ENCODE measurements at places on chromosomes 5 and 9. TPM values are rescaled to one million over a fixed set of nuclear protein-coding genes. Genes with fewer than 3 reads are reported as not detected.

DNA sequence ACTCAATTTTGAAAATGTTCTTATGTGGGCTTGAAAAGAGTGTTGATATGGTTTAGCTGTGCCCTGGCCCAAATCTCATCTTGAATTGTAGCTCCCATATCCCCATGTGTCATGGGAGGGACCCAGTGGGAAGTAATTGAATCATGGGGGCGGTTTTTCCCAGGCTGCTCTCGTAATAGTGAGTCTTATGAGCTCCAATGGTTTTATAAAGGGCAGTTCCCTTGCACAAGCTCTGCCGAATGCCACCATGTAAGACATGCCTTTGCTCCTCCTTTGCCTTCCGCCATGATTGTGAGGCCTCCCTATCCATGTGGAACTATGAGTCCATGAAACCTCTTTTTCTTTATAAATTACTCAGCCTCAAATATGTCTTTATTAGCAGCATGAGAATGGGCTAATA, 71.0 kb downstream of the USP20 start:
- no peaks in the 10 kb centered on the region for H3K27me3 ChIP-seq
- no peak for DNase-seq

NEUROG1 gene
- total RNA-seq: not detected

GRCh38 chr5:181242031-181242451, 1.7 kb downstream of the RACK1 start:
- H3K27ac ChIP-seq: peak overlapping the region; percentile 90

DNA sequence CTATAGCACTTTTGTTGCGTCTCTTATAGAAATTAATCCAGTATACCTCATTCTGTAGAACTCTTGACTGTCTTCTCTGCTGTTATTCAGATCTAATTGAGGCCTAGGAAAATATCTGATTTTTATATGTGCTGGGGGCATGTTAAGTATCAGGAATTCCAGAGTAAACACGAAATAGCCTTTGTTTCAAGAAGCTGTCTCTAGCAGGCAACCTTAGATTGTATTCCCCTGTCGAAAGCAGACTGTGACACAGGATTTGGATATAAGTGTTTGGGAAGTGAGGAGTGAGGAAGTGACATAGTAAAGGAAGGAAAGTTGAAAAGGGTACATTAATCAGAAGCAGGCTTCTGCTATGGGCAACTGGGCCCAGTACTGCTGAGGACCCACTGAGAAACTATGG, 72.1 kb upstream of the RASA1 start:
- no peak overlapping the region for H3K4me3 ChIP-seq
- H3K27me3 ChIP-seq: no peaks in the 10 kb centered on the region
- DNase-seq: no peak
- no peaks in the 10 kb centered on the region for H3K4me1 ChIP-seq
- H3K36me3 ChIP-seq: no peaks in the 10 kb centered on the region
- H3K27ac ChIP-seq: no peak overlapping the region

DNA sequence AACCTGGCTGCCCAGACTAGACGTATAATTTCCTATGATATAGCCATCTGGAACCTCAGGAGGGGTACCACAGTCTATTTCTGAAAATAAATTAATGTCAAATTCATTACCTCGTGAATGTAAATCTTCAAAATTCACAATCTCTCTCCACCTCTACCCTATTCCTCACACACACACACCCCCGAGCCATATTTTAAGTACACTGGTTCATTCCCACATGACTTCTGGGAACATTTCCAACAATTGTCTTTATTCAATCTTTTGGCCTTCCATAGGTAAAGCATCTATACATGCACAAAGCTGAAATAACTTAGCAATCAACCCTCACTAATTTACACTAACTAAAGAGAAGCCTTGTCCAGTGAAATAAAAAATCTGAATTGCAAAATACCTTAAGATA, 32.7 kb downstream of the SUSD1 start:
- no peak overlapping the region for H3K4me3 ChIP-seq
- H3K36me3 ChIP-seq: no peaks in the 10 kb centered on the region
- no peaks in the 10 kb centered on the region for H3K27me3 ChIP-seq
- H3K4me1 ChIP-seq: no peaks in the 10 kb centered on the region
- H3K27ac ChIP-seq: no peak overlapping the region

DNA sequence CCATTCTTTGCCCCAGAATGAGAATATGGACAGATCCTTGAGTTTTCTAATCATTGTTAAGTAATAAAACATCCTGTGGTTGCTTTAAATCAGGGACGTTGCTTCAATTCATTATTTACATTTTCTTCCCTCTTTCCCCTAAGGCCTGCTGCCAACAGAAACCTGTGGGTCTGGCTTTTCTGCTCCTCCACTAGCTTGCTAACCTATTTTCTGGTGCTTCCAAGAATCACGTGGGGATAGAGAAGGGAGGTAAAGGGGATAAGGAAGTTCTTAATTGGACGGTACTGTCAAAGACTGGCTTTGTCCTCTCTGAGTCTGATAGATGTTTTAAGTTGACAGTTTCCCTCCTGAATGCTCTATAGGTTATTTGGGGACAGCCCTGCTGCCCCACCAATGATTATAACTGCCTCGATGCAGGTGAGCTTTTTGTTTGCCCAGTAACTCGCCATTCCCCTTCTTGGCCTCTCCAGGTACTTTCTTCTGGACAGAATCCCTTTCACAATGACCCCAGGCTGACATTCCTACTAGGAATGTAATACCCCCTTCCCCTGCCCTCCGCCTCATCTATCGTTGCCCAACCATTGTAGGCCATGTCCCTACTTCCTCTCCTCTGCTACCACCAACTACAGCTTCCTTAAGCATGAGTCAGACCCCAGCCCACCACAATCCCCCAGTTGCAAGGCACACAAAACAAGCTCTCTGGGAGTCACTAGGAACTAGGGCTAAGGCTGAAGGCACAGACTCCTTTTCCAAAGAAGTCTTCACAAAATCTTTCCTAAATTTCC, 19.9 kb upstream of the CPEB4 start:
- H3K27me3 ChIP-seq: no peaks in the 10 kb centered on the region
- no peak overlapping the region for H3K4me3 ChIP-seq
- H3K27ac ChIP-seq: no peak overlapping the region
- DNase-seq: no peak
- H3K4me1 ChIP-seq: peaks cover 2% of the 10 kb centered on the region

DNA sequence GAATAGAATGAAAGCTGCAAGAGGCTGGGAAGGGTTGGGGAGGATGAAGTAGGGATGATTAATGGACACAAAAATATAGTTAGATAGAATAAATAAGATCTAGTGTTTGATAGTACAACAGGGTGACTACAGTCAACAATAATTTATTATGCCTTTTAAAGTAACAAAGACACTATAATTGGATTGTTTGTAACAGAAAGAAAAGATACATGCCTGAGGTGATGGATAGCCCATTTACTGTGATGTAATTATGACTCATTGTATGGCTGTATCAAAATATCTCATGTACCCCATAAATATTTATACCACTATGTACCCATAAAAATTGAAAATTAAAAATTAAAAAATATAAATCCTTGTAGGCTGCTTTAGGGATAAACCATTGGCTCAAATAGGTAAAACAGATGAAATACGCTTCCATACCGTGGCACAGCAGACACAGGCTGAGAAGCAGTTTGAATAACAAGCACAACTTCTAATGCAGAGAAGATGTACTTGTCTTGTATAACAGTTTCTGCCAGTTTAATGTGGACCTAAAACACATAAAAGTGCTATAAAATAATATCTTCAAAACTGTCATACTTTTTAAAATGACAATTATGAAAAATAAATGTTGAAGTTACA, 34.9 kb downstream of the APBA1 start:
- no peak overlapping the region for H3K4me3 ChIP-seq
- no peaks in the 10 kb centered on the region for H3K4me1 ChIP-seq
- no peak overlapping the region for H3K27ac ChIP-seq
- DNase-seq: no peak
- H3K27me3 ChIP-seq: peaks cover 3% of the 10 kb centered on the region
- H3K36me3 ChIP-seq: no peaks in the 10 kb centered on the region

- no peaks in the 10 kb centered on the region for H3K36me3 ChIP-seq
- DNase-seq: no peak
- no peaks in the 10 kb centered on the region for H3K27me3 ChIP-seq
- no peak overlapping the region for H3K4me3 ChIP-seq
- H3K27ac ChIP-seq: no peak overlapping the region
Observed at GRCh38 chr5:18975624-18976023, 1012.4 kb downstream of the CDH18 start.

DNA sequence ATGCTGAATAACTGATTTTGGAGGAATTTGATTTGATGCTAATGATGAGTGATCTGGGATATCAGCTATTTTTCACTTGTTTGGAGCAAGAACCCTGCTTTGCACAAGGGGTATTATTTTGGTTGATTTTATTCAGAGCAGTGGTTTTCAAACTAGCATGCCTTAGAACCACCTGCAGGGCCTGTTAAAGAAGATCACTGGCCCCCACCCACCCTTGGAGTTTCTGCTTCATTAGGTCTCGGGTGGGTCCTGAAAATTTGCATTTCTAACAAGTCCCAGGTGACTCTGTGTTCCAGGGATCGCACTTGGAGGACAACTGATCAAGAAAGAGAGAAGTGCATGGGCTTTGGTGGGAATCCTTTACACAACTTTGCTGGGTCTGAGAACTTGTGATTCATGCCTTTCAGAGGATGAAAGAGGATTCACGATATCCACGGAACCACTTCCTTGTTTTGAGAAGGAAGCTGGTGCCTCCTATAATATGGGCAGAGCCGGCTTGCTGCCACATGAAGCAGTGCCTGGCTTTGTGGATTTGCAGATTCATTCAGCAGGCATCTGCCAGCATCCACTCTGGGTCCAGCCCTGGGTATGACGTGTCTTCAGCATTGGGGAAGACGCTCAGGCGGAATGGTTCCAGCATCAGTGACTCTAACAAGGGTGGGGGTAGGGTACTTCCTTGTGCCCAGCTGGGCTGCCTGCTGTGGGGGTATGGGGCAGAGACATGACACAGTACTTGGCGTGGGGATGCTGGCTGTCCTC, 106.6 kb upstream of the PITX1 start:
- no peaks in the 10 kb centered on the region for H3K27me3 ChIP-seq
- H3K36me3 ChIP-seq: no peaks in the 10 kb centered on the region
- no peaks in the 10 kb centered on the region for H3K4me1 ChIP-seq
- H3K4me3 ChIP-seq: no peak overlapping the region
- DNase-seq: no peak

CSF2 gene
- total RNA-seq: not detected

ST8SIA4 gene
- 19.5 TPM for total RNA-seq

DPYSL3 gene
- not detected for total RNA-seq

- no peak overlapping the region for H3K27ac ChIP-seq
- H3K36me3 ChIP-seq: no peaks in the 10 kb centered on the region
Observed at GRCh38 chr5:127206320-127207113, 84.1 kb upstream of the MEGF10 start.

DNA sequence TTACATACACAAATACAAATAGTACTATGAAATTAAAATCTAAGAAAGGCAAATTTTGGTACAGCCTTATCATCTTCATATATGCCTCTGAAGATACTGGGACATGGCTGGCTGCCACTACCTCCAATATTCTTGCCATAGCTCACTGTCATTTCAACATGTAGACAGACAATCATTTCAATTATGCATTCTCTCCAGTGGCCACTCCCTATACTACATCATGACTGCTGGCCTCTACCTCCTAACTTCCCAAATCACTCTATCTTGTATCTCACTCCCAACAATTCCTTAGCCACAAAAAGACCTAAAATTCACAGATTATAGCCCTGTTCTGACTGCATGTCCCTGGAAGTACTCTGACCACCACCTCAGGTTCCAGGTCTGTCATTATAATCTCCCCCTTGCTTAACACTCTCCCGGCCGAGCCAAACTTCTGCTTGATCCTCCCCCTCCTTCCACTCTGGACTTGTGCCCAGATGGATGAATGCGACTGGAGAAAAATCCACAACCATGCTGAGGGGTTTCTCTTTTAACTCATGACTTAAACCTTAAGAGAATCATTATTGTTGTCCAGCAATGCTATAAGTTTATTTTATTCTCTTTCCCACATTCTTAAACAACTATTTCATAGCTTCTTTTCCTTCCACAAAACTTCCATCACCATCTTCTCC, 225.3 kb upstream of the TLE4 start:
- no peaks in the 10 kb centered on the region for H3K36me3 ChIP-seq
- no peaks in the 10 kb centered on the region for H3K27me3 ChIP-seq
- H3K4me1 ChIP-seq: no peaks in the 10 kb centered on the region

- no peak overlapping the region for H3K4me3 ChIP-seq
- H3K36me3 ChIP-seq: no peaks in the 10 kb centered on the region
- H3K27ac ChIP-seq: no peak overlapping the region
- no peaks in the 10 kb centered on the region for H3K4me1 ChIP-seq
- no peaks in the 10 kb centered on the region for H3K27me3 ChIP-seq
Observed at GRCh38 chr5:166178411-166179080, 2112.9 kb upstream of the WWC1 start.

- no peak for DNase-seq
- H3K4me1 ChIP-seq: peaks cover 20% of the 10 kb centered on the region
- no peak overlapping the region for H3K4me3 ChIP-seq
- H3K27me3 ChIP-seq: no peaks in the 10 kb centered on the region
- H3K36me3 ChIP-seq: no peaks in the 10 kb centered on the region
Observed at GRCh38 chr5:180817893-180818674, 15.5 kb upstream of the MGAT1 start.

DNA sequence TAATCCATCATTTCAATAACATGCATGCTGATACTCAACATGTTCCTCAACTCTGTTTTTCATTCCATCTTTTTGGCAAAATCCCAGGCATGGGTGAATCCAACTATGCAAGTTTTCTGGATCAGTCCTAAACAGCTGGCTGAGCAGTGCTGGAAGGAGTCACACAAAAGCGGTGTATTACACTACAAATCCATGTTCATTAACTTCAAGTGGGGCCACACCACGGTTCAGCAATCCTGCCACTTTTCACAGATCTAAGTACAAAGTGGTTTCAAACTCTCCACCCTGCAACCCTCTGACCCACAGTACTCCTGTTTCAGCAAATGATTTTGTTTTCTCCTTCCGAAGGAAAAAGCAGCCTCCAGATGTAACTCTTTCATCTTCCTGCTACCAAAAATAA, 222.5 kb downstream of the EPB41L4A start:
- peaks cover 12% of the 10 kb centered on the region for H3K27me3 ChIP-seq
- H3K4me1 ChIP-seq: no peaks in the 10 kb centered on the region
- no peaks in the 10 kb centered on the region for H3K36me3 ChIP-seq
- no peak overlapping the region for H3K27ac ChIP-seq
- no peak for DNase-seq

GRCh38 chr9:129544761-129545160, 76.1 kb downstream of the C9orf50 start:
- peaks cover 3% of the 10 kb centered on the region for H3K4me1 ChIP-seq
- no peak for DNase-seq
- no peak overlapping the region for H3K4me3 ChIP-seq
- H3K27ac ChIP-seq: no peak overlapping the region

GRCh38 chr9:133798160-133798559, 60.0 kb upstream of the SARDH start:
- DNase-seq: no peak
- peaks cover 3% of the 10 kb centered on the region for H3K4me1 ChIP-seq
- H3K27me3 ChIP-seq: no peaks in the 10 kb centered on the region

DNA sequence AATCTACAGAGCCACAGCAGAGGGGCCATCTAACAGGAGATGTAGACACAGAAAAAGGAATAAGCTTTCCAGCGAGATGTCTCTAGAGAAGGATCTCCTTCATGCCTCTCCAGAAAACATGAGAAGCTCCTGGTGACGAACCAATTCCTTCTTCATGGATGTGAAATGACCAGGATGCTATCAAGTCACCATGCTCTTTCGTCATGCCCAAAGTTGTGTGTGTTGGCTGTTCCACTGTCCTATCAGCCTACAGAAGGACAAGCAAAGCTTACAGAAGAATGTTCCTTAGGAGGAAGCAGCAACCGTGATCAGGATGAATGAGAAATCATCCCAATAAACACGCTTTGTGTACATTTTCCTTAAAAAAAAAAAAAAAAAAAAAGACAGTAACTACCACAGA, 54.4 kb downstream of the ALDH7A1 start:
- H3K36me3 ChIP-seq: no peaks in the 10 kb centered on the region
- no peaks in the 10 kb centered on the region for H3K4me1 ChIP-seq
- H3K27me3 ChIP-seq: no peaks in the 10 kb centered on the region
- H3K27ac ChIP-seq: no peak overlapping the region
- DNase-seq: no peak
- no peak overlapping the region for H3K4me3 ChIP-seq
